ENCODE measurements at places on chromosomes 6 and 20. TPM values are rescaled to one million over a fixed set of nuclear protein-coding genes. Genes with fewer than 3 reads are reported as not detected.

Gene ID1
- total RNA-seq, result 0.58 TPM

Gene E2F1
- 61.7 TPM for total RNA-seq

Gene ZNFX1
- 89.5 TPM for total RNA-seq

Gene PI16
- 8.5 TPM for total RNA-seq

Gene DEFB132
- total RNA-seq, result not detected

Gene CPNE5
- total RNA-seq, result 4.0 TPM

Gene PREP
- total RNA-seq, result 44.3 TPM

Gene HCRTR2
- total RNA-seq, result not detected

Gene EPPIN
- not detected for total RNA-seq

Gene PSMB9
- 372 TPM for total RNA-seq

Gene CSNK2A1
- 111 TPM for total RNA-seq

Gene DZANK1
- 1.4 TPM for total RNA-seq

Gene ADGRF4
- not detected for total RNA-seq

Gene SLC17A9
- total RNA-seq, result 4.7 TPM

Gene WFDC2
- total RNA-seq, result not detected

Gene AGER
- 29.4 TPM for total RNA-seq

Gene VEGFA
- 49.5 TPM for total RNA-seq

Gene ID4
- total RNA-seq, result not detected

Gene RNASET2
- 112 TPM for total RNA-seq

Gene RAB44
- total RNA-seq, result 0.25 TPM

Gene ZNF831
- 12.7 TPM for total RNA-seq

Gene TRERF1
- total RNA-seq, result 18.2 TPM

Gene BPIFB1
- not detected for total RNA-seq

Gene GNMT
- total RNA-seq, result 0.38 TPM

Gene TJAP1
- total RNA-seq, result 34.7 TPM

Gene ROS1
- not detected for total RNA-seq

Gene DEF6
- 201 TPM for total RNA-seq

Gene GSTA2
- total RNA-seq, result not detected

Gene RSPH4A
- 0.15 TPM for total RNA-seq

Gene PNLDC1
- 0.25 TPM for total RNA-seq

Gene PRICKLE4
- not detected for total RNA-seq

Gene PRND
- total RNA-seq, result not detected

Gene SLC22A1
- total RNA-seq, result 1.3 TPM

Gene CNKSR3
- not detected for total RNA-seq

Gene DCDC2
- not detected for total RNA-seq

Gene ARMH2
- total RNA-seq, result 1.5 TPM

Gene TREML1
- total RNA-seq, result not detected

Gene PPP2R5D
- 56.8 TPM for total RNA-seq

Gene ADAM33
- total RNA-seq, result not detected

Gene GSTA1
- not detected for total RNA-seq

Gene MAFB
- 0.33 TPM for total RNA-seq

Gene PCSK2
- total RNA-seq, result not detected

Gene CAGE1
- 0.08 TPM for total RNA-seq

Gene OSTM1
- total RNA-seq, result 41.4 TPM
